ENCODE measurements at places on chromosomes 7 and 10. TPM values are rescaled to one million over a fixed set of nuclear protein-coding genes. Genes with fewer than 3 reads are reported as not detected.

- no peak for DNase-seq
Observed at GRCh38 chr10:33618196-33618595, 283.7 kb upstream of the NRP1 start.

DNA sequence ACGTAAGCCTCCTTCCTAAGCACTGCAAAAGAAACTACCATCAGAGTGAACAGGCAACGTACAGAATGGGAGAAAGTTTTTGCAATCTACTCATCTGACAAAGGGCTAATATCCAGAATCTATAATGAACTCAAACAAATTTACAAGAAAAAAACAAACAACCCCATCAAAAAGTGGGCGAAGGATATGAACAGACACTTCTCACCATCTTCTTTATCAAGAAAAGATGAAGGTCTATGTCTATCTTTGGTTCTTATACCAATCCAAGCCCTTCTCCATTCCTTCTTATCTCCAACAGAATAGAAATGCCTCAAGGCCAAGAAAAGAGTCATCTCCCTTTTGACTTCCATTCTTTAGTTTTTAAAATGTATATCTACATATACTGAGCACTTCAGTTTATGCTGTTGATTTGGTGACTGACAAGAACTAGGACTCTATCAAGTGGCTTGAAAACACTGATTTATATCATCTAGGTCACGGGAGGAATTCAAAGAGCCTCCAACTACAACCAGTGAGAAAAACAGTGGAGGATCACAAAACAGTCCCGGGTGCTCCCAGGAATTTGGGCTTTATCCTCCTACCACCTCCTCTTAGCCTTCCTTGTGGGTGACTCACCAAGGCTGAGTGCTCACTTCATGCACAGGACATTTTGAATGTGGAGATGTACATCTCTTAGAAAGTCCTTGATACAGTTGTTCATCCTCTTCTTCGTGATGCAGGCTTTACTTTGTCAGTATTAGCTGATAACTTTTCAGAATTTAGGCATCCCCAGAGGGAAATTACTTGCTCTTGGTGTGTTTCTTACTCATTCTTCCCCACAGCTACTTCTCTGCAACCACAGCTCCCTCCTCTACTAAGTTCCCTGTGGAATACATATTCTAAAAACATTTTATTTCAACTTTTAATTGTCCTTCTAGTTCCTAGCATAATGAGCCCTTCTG lies 15.4 kb downstream of the TAS2R41 start:
- DNase-seq: no peak

GRCh38 chr10:125624800-125625199 lies 58.2 kb downstream of the TEX36 start:
- DNase-seq: no peak

MUC12 gene
- not detected for total RNA-seq

DNA sequence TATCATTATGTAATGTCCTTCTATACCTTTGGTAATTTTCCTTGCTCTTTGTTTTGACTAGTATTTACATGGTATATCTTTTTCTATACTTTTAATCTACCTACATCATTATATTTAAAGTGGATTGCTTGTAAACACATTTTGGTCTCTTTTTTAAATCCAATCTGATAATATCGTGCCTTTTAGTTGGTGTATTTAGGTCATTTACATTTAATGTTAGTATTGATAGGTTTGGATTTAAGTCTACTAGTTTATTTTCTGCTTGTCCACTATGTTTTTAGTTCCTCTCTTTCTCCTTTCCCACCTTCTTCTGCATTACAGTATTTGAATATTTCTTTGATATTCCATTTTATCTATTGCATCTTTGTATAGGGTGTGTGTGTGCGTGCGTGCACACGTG lies 95.4 kb downstream of the HIBADH start:
- DNase-seq: no peak

Data from activated CD4-positive, alpha-beta T cell treated with anti-CD3 and anti-CD28 coated beads, Interleukin-2, amount 10 ng/mL, durations not matched to agents 7 days and 5 days (primary cell).